ENCODE measurements at places on chromosomes 7 and 10. TPM values are rescaled to one million over a fixed set of nuclear protein-coding genes. Genes with fewer than 3 reads are reported as not detected.

Gene KNDC1
- 5.6 TPM for total RNA-seq

Gene C10orf53
- total RNA-seq, result not detected

Gene NUTM2E
- under 0.01 TPM for total RNA-seq

Gene CYP2C19
- not detected for total RNA-seq

Gene NUTM2D
- total RNA-seq, result 0.43 TPM

Gene ZP3
- total RNA-seq, result 0.86 TPM

Gene CYP3A4
- total RNA-seq, result not detected

Gene LLCFC1
- total RNA-seq, result not detected

Gene MRPS17
- total RNA-seq, result 12.9 TPM

Gene PSD
- total RNA-seq, result 1.6 TPM

Gene ZNF746
- 25.4 TPM for total RNA-seq

Gene TRIM74
- total RNA-seq, result not detected

Gene HABP2
- not detected for total RNA-seq

Gene AGR3
- total RNA-seq, result not detected

Gene PAPOLB
- total RNA-seq, result not detected

Gene MSS51
- total RNA-seq, result 1.3 TPM

Gene ZSCAN25
- 13.4 TPM for total RNA-seq

Gene ZNF365
- total RNA-seq, result 6.1 TPM

Gene NKX6-2
- total RNA-seq, result not detected

Gene FOXI2
- total RNA-seq, result not detected

Gene EXOSC1
- total RNA-seq, result 44.8 TPM

Gene SPDYE6
- not detected for total RNA-seq

Gene STRIP2
- 2.9 TPM for total RNA-seq

Gene PTPN20
- total RNA-seq, result under 0.01 TPM

Gene DGKI
- 11.3 TPM for total RNA-seq
